Esophagus muscularis mucosa (tissue), 4 donors: ENCODE measurements at places on chromosomes 1 and 21. TPM values are rescaled to one million over a fixed set of nuclear protein-coding genes. Genes with fewer than 3 reads are reported as not detected.

DNA sequence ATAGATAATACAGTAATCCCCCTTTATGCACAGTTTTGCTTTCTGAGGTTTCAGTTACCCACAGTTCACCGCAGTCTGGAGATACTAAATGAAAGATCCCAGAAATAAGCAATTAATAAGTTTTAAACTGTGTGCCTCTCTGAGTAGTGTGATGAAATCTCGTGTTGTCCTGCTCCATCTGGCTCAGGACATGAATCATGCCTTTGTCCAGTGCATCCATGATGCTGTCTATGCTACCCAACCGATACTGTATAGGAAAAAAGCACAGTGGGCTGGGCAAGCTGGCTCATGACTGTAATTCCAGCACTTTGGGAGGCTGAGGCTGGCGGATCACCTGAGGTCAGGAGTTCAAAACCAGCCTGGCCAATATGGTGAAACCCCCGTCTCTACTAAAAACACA is 85.0 kb upstream of the SLC2A1 start:
- no peak for DNase-seq

TRIM45 gene
- 5.4 TPM for total RNA-seq

- DNase-seq, result no peak
Observed at GRCh38 chr1:204493984-204494280, 673 bp downstream of the PIK3C2B start.

DNA sequence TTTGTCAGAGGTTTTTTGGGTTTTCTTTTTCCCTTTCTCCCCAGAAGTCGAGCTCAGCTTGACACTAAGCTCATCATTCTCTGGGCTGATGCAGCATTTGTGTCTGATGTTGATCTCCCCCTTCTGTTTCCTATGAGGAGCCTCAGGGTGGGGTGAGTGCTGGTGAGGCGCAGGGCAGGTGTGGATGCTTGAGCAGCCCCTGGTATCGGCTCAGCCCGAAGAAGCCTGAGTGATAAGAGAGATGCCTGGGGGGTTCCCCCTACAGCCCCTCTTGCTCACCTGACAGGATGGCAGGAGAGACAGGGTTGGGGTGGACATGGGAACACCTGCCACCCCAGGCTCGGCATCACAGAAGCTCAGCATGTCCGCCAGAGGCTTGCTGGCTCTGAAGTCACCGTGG is 239.0 kb downstream of the RHOU start:
- DNase-seq, result no peak
